ENCODE measurements at places on chromosomes 7 and 10. TPM values are rescaled to one million over a fixed set of nuclear protein-coding genes. Genes with fewer than 3 reads are reported as not detected.
A peak's percentile ranks its signal among the peaks of the same experiment; 100 is the strongest.

ACTL6B gene
- not detected for total RNA-seq

ODAD2 gene
- total RNA-seq: 1.1 TPM

MTG1 gene
- total RNA-seq: 38.5 TPM

STAG3 gene
- 0.36 TPM for total RNA-seq

MRLN gene
- not detected for total RNA-seq

MYL10 gene
- not detected for total RNA-seq

GRCh38 chr10:19048891-19049290, 290 bp downstream of the MALRD1 start:
- DNase-seq: no peak

GRCh38 chr7:22566592-22566991, 66.6 kb upstream of the STEAP1B start:
- no peak for DNase-seq

DNA sequence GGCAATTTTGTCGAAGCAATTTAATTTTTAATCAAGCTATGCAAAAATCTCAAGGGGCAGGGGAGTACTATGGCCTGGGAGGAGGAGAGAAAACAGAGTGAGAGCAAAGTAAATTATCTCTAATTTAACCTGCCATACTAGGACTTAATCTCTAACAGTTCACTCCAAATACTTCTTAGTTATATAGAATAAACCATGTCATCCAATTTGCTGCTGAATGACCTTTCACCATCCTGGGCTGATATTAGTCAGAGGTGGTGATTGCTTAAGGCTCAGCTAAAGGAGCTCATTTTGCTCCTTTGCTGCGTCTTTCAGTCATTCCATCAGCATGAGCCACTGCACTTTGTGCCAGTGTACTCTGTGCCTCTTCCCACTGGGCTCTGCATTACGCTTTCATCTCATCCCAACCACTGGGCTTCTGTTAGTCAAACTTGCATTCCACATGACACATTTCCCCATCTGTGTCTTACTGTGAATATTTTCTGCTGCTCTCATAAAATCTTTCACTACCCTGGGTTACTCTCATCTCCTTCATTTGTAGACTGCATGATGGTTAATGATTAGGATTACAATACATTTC, 84.3 kb downstream of the CD36 start:
- peak; percentile 100 for DNase-seq

DNA sequence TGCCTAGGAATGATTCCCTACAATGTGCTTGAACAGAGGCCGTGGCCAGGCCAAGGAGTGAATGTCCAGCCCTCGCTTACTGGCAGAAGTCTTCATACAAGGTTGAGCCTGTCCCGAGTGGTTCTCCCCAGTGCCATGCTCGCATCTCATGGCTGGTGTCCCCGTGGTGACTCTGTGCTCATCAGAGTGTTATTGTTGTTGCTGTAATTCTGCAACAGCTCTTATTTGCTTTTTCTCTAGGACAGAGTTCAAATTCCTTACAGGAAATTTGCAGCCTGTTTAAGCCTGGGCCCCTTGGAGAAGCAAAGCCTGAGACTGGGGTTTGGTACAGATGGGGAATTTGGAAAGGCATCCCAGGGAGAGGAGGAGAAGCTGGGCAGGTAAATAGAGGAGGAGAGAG, 157.7 kb upstream of the PRR15 start:
- DNase-seq: no peak

DNA sequence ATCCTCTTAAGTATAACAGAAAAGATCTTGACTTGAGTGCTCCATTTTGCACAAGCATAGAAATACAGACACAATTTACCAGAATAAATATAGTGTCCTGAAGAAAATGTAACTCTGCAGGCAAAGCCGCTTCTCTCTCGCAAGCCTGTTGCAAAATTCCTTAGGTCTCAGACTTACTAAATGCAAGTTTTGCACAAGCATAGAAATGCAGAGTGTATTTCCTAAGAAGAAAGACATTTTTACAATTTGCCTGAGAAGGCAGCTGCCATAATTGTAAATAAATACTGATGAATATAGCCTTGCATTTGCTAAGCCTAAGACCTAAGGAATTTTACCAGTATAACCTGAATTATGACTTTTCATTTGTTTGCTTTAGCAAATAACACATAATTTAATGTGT, 67.1 kb downstream of the AGMO start:
- no peak for DNase-seq

- no peak for DNase-seq
These were observed 4.2 kb upstream of the KCNH2 start for GRCh38 chr7:150982351-150982750.

GRCh38 chr7:41052201-41052600, 650.7 kb downstream of the INHBA start:
- DNase-seq: no peak

DNA sequence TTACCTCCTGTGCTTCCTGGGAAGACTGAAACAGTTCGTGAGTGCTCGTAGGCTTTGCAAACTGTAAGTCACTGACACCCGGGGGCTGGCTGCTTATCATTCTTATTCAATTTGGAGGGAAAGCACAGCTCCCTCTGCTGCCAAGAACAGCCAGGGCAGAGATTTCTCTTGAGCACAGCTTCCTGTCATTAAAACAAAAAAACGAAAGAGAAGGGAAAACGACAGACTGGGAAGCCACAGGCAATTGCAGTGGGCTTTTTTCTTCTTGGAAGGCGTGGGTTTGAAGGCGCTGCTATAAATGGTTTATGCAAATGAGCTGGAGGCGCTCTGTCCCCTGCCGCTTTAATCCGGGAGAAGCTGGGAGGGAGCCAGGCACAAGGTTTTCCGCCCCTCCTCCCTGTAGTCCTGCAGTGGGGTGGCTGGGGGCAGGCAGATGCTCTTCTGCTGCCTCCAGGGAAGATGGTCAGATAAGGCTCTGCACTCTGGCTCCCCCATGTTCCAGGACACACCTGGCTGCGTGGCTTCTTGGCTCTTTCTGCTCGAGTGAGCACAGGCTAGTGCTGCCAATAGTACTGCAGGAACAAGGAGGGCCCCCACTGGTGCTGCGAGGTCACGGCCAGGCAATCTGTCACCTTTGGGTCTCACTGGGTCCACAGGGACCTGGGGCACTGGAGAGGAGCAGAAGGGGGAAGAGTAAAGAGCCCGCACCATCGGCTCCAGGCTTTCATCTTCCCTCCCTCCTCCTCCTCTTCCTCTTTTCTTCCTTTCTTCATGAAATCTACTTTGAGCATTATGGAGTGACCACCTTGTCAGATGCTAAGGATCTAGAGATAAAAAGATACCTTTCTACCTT, 49.5 kb downstream of the NEURL1 start:
- peak; percentile 49 for DNase-seq

- DNase-seq: no peak
These were observed 30.7 kb downstream of the NUDT5 start for GRCh38 chr10:12165036-12165435.

Data from IMR-90 (cell line).